Stimulated activated CD4-positive, alpha-beta T cell treated with anti-CD3 and anti-CD28 coated beads, Interleukin-1b, Interleukin-23, amount 100 ng/mL, for 48 hours (primary cell): ENCODE measurements at places on chromosomes 7 and 10.

GRCh38 chr7:130793855-130794618, 60.0 kb upstream of the KLF14 start:
- no peak for DNase-seq

DNA sequence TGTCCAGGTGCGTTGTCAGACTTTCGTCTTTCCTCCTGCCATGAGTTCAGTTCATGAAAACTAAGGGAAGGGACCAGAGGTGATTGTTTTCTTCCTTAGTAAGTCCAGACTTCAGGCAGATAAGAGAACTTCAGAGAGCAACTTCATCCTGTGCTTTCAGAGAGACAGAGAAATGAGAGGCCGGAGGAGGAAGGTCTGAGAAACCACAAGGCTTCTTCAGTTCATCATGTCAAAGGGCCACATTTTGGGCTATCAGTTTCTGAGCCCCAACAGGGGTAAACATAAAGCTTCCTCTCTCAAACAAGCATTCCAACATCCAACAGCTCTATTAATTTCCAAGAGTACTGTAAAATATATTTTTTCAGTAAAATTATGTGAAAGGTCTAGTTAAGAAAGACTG, 668.4 kb upstream of the NRP1 start:
- DNase-seq = no peak

DNA sequence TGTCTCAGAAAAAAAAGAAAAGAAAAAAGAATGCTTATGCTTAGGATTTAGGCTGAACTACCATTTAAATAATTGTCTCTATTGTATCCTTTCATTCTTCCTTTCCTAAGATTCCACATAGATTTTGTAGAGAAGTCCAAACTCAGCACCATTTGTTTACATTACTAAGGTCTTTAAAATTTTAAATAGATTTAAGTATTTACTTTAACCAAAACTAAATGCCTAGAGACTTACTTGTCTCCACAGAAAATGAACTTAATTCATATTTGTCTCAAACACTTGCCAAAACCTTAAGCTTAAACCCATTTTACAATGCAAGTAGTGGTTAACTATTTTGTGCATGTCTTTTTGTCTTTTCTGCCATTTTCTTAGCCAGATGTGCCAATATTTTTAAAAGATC, 54.1 kb upstream of the ABI1 start:
- DNase-seq = no peak

- DNase-seq = no peak
These were observed 325.1 kb downstream of the GALNT17 start for GRCh38 chr7:71457021-71457420.

DNA sequence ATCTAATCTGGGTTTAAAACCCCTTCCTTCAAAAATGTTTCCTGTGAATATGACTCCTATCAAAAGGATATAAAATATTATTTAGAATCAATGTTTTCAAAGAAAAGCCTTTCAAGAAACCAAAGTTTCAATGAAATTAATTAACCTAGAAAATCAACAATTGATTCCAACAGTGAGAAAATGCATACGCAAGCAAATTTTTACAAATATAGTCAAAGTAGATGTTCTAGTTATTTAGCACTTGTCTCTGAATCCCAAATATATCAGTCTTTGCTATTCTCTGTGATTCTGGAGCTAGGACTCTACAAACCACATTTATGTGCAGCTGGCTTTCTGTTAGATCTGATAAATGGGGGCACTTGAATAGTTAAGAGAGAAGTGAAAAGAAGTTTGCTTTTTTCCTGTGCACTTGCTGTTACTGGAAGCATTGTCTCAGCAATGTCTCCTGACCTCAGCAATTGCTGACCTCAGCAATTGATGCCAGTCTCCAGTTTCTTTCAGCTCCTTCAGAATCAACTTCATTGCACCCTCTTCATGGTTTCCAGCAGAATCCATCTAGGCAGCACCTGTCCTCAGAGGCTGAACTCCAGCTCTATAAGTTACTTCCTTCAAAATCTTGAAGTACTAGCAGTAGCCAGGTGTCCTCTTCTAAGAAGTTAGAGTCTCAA, 879.9 kb upstream of the LRRN3 start:
- DNase-seq = no peak

DNA sequence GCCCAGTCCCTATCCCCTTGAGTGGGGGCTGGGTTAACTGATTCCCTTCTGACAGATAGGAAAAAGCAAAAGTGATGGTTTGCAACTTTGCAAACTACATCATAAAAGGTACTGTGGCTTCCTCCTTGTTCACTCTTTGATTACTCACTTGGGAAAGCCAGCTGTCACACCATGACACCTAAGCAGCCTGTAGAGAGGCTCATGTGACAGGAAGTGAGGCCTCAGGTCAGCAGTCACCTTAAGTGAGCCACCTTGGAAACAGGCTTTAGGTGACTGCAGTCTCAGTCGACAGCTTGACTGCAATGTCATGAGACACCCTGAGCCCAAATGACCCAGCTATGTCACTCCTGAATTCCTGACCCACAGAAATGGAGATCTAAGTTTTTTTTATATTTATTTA, 4.3 kb upstream of the CHCHD2 start:
- DNase-seq = peak; percentile 17

DNA sequence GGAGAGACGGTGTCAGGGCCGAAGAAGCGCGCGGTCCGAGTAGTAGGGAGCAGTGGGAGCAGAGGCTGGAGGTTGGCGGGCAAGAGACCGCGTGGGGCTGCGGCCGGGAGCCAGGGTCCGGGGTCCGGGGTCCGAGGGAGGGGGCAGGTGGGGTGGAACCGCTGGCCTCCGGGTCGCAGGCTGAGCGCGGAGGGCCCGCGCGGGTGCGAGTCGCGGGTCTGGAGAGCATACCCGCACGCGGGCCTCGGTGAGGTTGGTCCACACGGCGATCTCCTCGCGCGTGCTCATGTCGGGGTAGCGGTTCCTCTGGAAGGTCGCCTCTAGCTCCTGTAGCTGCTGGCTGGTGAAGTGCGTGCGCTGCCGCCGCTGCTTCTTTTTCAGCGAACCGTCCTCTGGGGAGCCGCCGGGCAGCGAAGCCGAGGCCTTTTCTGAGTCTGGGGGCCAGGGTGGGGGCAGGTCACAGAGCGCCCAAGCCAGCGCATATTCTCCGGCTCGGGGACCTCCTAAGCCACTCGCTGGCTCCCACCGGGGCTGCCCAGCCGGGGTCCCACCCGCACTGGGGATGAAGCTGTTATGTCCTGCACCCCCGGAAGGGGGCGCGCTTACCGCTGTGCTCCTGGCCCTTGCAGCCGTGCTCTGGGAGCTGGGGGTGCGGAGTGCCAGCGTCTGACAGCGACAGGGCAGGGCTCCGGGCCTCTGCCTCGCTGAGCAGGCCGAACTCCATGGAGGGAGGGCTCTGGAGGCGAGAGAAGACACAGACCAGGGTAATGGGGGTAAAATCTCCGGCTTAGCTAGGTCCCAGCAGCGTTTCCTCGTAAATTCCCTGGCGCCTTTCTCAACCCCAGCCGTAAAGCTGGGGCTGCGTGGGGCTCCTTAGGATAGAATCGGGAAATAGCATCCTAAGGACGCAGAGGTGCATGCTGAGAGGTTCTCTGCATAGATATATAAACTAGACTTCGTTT, 5.5 kb downstream of the ELOVL3 start:
- DNase-seq = peak; percentile 80

- no peak for DNase-seq
These were observed 26.9 kb upstream of the NRBF2 start for GRCh38 chr10:63106111-63106755.

GRCh38 chr10:131825150-131825848, 75.5 kb upstream of the PPP2R2D start:
- DNase-seq = no peak

DNA sequence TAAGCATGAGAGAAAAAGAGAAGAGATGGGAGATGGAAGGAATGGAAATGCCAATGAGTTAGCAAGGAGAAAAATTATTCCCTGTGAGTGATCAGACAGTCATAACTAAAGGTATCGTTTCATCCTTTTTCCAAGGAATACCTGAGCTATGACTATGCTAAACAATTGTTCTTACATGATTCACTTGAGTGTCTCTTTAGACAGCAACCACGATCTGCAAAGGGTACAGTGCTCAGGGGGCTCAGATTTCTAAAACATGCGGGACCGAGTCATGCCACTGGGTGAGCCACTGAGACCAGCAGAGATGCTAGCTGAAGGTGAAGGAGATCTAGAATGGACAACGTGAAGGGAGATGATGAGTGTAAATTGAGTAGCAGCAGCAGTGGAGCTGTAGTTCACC, 78.0 kb upstream of the CTTNBP2 start:
- DNase-seq = no peak
